NCI-H1436 (cell line): ENCODE measurements at places on chromosomes 5 and 9.
A peak's percentile ranks its signal among the peaks of the same experiment; 100 is the strongest.

DNA sequence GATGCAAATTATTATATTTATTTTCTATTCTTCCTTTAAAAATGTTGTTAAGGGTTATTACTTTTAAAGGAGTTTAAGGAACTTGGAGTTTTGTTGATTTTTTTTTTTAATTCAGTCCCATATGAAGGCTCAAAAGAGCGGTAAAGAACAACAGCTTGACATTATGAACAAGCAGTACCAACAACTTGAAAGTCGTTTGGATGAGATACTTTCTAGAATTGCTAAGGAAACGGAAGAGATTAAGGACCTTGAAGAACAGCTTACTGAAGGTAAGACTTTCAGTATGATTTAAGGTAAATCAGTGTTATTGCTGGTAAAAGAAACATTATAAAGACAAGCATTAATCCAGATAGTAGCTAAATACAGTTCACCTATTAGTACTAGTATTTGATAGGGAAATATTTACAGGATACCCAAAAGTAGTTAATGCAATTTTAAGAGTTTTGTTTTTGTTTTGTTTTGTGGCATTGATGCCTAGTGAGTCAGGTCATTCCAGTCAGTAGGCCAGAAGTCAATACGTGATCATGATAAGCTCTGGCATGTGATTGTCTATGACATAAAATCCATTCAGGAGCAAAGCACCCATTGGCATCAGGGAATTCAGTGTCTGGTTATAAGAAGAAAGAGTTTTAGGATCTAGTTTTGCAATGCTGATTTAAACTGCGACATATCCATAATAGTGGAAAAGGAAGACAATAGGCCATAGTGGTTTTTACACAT lies 49.2 kb downstream of the CNTRL start:
- no peak for DNase-seq

DNA sequence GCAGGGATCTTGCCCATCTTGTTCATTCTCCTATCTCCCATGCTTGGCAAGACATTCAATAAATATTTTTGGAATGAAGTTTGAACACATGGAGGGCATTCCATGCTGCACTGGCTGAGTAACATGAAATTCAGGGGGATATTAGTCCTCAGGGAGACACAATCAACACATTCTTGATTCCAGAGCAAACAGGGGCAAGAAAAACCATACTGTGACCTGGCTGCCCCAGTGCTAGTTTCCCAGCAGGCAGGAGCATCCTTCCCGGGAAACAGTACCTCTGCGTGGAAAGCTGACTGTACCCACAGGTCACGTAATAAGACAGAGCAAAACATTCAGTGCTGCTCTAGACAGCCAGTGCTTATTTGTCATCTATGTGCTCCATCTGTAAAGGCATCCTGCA lies 66.3 kb upstream of the SPOCK1 start:
- no peak for DNase-seq

GRCh38 chr5:9151684-9152427 lies 394.0 kb downstream of the SEMA5A start:
- DNase-seq = no peak

DNA sequence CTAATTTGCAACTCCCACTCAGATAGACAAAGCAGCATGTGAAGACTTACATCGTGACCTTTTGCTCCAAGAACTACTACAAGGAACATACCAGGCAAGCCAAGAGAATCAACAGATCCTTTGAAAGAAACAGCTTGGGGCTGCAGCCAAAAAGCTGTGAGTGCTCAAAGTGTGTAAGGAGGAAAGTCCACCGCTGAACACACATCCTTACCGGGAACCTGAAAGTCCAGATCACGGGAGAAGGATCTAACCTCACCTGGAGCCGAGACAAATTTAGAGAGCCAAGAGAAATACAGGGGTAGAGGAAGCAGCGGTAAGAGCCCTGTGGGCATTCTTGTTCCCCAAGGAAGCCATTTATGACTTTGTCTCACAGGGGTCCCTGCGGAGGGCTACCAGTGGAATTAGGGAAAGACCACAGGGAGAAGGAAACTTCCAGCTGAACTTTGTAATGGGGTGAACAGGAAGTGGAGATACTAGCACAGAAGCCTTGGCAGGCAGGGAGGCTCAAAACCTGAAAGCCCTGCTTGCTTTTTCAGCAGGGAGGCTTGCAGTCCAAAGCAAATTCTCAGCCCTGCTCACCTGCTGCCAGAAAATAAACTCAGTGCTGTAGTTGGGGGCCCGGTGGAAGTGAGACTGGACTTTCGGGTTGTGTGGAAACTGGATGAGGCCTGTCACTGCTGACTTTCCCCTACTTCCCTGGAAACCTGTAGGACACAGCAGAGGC lies 350.2 kb downstream of the DTWD2 start:
- no peak for DNase-seq

DNA sequence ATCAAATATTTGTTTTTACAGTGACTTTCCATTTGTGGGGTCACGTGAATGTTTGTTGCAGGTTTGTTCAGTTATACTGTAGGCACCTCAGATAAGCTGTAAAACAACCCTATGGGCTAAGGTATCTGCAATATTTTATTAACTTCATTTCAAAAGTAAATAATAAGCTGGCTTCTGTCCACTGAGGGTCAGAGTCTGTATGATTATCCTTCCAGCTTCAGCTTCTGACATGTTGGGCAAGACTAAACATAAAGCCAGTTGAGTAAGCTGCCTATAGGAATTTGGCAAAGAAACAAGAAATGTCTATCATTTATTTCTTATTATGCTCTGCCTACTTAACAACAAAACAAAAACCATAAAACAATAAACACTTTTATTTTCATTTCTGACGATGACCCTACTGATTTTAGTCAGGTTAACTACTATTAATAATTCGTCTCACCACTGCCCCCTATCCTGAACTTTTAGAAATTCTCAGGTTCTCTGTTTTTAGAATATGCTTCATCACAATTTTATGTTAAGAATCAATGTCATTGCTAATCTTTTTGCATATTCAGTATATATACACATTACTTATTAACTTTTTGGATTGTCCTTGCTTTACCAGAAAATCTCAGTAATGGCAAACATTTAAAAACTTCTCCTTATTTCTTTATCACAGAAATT lies 413.6 kb upstream of the ADAMTSL1 start:
- no peak for DNase-seq

- DNase-seq = no peak
Observed at GRCh38 chr5:170522211-170523141, 18.7 kb downstream of the KCNIP1 start.

DNA sequence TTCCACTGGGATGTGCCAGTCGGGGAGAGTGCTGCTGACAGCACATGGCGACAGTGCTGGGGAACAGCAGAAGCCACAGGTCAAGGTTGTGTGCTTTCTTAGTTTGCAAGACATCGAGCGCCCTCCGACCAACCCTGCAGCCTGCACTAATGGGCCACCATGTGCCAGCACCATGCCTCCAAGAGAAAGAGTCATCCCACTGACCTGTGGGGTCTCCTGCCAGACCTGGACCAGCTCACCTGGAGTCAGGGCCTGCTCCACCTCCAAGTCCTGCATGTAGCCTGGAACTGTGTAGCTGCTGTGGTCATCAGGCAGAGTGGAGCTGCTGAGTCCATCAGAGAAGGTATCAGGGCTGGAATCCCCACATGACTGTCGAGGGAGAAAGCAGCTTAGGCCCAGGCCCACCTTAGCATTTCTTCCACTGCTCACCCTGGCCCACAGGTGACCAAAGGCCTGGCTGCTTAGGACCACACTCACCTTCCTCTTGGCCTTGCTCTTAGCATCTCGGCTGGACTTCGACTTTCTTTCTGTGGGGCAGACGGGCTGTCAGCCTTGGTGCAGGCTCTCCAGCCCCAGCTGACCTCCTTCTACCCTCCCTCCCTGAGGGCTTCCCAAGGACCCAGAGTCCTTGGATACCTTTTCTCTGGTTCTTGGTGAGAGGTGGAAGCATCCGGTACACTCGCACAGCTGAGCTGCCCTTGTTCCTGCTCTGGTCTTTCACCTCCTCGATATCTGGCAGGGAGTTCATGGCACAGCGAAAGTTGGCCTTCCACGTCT lies 4.1 kb downstream of the IRF1 start:
- DNase-seq = no peak

DNA sequence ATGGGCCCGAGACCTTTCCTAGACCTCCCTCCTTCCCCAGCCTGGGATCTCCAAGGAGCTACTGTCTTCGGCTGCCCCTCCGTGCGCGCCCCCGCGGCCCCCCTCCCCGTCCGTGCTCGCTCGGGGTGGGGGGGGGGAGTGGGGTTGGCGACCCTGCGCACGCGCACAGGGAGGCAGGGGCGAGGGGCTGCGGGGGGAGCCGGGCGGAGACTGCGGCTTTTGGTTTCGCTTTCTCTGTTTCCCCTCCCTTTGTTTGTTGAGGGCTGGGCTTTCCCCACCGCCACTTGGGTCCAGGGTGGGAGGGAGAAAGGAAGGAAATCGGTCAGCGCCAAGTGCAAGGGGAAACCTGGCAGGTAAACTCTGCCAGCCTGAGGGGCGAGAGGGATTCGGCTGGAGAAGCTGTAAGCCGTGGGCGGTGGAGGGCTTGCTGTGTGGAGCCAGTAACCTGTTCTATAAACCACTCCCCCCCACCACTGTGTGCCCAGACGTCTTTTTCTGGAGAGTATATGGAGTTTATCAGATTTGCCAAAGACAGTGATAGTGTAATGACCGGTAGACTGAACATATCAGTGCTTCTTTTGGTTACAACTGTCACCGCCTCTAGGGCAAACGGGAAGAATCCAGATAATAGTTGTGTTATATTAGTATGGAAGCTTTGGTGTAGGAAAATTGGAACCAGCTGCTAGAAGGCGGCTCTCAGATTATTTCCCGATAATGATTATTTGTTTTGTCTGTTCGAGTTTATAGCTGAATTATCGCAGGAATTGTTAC lies 684 bp downstream of the DNAJA1 start:
- DNase-seq = peak; percentile 70

- no peak for DNase-seq
Observed at GRCh38 chr5:90897618-90898017, 339.0 kb downstream of the ADGRV1 start.

- peak; percentile 46 for DNase-seq
Observed at GRCh38 chr9:121059998-121060636, 10.0 kb upstream of the C5 start.

DNA sequence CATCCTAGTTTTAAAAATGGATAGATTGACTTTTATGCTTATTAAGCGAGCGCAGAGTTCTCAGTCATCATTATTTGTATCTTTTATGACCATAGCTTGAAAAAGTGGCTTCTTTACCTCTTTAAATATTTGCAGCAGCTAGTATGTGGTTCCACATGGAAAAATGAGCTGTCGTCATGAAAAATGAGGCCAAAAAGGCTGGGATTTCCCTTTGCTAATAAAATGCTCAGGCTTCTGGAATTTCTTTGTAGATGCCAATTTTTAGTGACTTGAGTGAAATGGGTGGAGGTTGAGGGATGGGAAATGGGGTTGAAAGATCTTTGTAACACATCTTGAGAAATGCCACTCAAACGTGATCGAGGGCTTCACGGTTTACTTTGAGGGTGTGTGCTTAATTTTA lies 35.2 kb downstream of the RAI14 start:
- no peak for DNase-seq

- DNase-seq = no peak
Observed at GRCh38 chr9:4596165-4596922, 65.8 kb upstream of the PLPP6 start.

DNA sequence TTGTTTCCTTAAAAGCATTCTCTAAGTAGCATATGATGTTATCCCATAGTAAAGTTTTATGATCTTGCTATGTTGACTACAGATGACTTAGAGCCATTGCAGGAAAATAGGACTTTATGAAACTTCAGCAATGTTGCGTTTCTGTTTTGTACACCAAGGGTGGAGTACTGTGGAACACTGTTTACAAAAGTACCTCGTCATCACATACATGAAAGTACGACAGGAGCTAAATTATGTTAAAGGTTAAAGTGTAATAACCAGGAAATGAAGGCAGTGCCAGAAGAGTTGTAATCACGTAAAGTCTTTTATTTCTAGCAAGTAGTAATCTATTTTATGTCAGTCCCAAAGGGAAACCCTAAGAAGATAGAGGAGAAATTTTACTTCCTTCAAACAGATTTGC lies 50.9 kb downstream of the C9orf85 start:
- no peak for DNase-seq

GRCh38 chr5:72723581-72723980 lies 92.9 kb upstream of the TNPO1 start:
- no peak for DNase-seq

DNA sequence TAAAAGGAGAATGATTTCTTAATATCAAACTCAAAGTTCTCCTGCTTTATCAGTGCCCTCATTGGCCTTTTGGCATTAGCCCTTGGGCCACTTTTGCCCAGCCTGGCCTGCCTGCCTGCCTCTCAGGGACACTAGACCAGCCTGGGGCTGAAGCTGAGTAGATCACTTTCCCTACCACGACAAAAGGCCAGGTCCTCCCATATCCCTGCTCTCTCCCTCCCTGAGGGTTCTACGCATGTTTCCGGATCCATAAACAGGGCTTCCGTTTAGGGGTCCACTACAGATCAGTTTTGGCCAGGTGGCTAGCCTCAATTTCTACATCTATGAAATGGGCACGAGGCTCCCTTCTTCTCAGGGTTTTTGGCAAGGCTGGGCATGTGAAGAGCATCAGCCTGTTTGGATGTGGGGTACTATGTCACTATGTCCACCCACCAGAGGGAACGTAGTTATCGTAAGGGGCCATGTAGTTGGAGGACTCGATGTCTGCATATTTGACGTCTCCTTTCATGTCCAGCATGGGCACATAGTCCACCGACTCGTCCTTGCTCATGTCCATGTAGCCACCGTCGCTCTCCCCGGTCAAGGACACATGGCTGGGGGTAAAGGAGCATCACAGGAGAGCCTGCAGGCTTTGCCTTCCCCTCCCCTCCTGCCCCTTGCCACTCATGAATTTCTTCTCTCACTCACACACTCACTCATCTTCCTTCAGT lies 34.0 kb downstream of the PDGFRB start:
- no peak for DNase-seq

DNA sequence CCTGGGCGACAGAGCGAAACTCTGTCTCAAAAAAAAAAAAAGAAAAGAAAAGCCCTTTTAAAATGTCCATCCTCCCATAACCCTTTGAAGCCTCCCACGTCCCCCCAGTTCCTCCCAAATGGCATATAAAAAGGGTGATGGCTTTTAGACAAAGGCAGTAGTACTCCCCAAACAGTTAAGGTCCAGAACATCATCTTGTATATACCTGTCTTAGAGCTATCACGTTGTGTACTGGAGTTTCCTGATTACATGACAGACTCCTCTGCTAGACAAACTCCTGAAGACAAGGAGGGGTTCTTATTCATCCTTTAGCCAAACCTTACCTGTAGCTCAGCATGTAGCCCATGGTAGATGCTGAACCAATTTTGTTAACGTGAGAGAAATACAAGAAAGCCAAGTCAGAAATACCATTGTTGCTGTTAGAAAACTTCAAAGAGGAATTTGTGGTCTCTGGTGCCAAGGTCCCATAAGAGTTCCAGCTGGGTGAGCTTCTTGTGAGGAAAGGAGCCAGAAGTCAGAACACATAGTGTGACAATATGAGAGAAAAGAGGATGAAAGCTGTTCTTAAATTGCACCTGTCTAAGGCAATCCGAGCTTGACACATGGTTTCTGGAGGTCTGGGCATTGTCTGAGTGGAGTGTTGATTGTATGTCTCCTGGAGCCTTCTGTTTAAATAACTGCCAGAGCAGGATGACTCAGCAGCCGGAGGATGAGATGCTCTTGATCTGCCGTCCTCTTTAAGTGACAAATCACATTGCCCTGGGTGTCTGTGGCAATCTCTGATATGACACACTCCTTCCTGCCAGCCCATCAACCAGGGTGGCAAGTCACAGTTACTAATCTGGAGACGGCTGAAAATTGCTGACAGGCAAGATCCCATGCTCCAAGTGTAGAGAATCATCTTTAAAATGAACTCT lies 69.1 kb downstream of the ARRDC3 start:
- peak; percentile 79 for DNase-seq

GRCh38 chr9:34723141-34723540 lies 13.2 kb upstream of the CCL21 start:
- no peak for DNase-seq
